H7 (cell line): ENCODE measurements at places on chromosomes 3 and 15. TPM values are rescaled to one million over a fixed set of nuclear protein-coding genes. Genes with fewer than 3 reads are reported as not detected.
A peak's percentile ranks its signal among the peaks of the same experiment; 100 is the strongest.

GRCh38 chr15:28125673-28126651 lies 26.8 kb upstream of the OCA2 start:
- DNase-seq, result peak; percentile 74

DNA sequence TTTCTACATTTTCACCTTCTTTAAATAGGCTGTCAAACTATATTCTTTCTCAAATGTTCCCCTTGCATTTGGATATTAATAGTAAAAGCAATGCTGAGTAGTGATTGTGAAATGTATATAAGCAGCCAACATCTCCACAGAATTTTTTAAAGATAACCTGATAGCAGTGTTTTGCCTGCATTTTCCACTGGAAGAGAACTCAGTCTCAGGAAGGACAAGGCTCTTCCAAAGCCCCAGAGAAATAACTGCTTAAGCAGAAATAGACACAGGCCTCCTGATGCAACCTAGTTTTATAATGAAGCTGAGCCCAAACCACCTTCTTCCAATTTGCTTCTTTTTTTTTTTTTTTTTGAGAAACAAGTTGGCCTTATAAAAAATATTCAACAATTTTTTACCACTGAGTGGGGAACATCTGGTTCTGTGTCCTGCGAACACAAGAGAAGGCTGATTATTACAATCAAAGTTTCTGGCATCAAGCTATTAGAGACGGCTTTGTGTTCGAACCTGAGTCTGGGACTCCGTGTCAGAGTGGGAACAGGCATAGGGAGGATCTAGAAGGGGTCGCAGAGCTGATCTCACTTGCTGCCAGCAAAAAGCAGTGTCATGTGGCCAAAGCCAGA lies 332.5 kb upstream of the TBL1XR1 start:
- DNase-seq, result no peak

DNA sequence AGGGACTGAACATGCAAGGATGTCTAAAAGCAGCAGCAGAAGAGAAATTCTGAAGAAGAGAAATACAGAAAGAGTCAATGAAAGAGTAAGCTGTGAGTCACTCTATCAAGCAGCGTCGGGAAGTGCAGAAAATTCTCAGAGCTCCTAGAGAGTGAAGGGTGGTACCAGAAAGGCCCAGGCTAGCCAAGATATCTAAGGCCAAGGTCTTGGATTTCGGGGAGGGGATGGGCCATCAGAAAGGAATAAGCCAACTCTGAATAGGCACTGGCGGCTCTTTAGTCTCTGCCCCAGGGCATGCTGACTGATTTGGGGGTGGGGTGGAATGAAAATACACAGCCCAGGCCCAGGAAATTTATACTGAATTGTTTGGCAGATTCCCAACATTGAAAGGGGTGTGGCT lies 70.8 kb downstream of the GPR156 start:
- no peak for DNase-seq

DNA sequence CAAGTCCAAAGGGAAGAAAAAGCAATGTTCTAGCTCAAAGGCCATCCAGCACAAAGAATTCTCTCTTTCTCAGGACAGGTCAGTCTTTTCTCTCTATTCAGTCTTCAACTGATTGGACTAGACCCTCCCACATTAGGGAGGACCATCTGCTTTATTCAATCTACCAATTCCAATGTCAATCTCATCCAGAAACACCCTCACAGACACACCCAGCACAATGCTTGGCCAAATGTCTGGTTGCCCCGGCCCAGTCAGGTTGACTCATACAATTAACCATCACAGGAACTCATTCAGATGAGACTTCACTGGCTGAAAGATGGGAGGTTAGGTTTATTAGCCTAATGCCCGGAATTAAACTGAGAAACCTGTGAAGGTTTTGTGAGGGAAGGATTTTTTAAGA lies 32.4 kb downstream of the ACAN start:
- no peak for DNase-seq

GRCh38 chr3:11144996-11145395 lies 9.3 kb upstream of the HRH1 start:
- DNase-seq, result no peak

- DNase-seq, result no peak
These were observed 85.2 kb upstream of the NR2F2 start for GRCh38 chr15:96245252-96245651.

DNA sequence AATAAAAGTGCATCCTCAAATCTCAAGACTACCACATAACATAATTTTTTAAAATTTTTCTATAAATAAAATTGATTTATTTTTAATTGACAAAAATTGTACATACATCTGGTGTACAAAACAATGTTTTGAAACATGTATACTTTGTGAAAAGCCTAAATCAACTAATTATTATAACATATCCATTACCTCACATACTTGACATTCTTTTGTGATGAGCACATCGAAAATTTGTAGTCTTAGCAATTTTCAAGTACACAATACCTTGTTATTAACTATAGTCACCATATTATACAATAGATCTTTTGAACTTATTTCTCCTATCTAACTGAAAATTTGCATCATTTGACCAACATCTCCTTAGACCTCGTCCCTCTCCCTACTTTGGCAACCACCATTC lies 7.9 kb upstream of the WNT5A start:
- no peak for DNase-seq

DNA sequence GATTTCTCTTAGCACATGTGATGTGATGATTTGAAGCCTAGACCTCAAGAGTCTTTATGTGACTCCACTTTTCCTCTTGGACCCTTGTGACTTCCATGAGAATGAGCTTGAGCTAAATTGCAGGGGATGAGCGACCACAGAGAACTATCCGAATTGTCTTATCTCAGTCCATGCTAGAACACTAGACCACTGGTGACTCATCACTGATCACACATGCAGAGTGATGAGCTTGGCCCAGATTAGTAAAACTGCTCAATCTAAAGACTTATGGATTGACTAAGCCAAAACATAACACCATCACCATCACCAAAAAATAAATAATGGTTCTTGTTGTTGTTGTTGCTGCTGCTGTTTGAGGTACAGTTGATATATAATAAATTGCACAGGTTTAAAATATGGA lies 114.1 kb upstream of the CFAP20DC start:
- DNase-seq, result no peak

DNA sequence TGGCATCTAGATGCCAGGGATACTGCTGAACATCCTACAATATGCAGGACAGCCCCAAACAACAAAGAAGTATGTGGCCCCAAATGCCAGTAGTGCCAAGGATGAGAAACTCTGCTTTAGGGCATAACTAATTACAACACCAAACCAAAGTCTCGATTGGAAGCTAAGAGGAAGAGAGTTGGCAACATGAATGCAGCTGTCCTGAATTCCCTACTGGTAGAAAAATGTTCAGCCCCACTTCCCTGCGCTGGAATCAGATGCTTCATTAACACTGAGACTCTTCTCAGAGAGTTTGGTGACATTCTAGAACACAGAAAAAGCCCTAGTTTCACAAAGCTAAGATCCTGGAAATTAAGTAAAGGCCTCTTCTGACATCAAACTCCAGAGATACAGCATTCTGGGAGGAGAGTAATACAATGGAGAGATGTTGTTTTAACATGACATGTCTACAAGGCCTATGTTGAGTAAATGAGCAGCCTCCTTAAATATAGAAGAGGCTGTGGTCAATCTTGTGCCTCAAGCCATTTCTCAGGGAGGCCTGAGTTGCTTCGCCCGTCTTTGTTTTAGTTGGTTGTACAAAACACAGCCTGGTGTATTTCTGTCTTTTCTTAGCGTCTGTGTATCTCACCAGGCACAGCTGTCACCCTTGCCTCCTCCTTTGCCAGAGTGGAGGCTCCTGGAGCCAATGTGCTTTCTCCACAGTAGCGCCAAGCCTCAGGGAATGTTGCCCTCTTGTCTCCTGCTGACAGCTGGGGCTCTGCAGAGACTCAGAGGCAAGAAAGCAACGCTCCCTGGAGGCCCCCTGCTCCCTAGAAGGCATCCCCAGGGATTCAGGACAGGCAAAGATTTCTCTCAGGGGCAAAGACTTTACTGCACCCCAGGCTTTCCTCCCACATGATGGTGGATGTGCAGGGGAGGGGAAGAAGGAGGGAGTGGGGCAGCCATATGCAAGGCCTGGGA lies 25.1 kb upstream of the CTNNB1 start:
- no peak for DNase-seq

- DNase-seq, result no peak
These were observed 19.1 kb downstream of the FAM174B start for GRCh38 chr15:92636401-92636907.

DNA sequence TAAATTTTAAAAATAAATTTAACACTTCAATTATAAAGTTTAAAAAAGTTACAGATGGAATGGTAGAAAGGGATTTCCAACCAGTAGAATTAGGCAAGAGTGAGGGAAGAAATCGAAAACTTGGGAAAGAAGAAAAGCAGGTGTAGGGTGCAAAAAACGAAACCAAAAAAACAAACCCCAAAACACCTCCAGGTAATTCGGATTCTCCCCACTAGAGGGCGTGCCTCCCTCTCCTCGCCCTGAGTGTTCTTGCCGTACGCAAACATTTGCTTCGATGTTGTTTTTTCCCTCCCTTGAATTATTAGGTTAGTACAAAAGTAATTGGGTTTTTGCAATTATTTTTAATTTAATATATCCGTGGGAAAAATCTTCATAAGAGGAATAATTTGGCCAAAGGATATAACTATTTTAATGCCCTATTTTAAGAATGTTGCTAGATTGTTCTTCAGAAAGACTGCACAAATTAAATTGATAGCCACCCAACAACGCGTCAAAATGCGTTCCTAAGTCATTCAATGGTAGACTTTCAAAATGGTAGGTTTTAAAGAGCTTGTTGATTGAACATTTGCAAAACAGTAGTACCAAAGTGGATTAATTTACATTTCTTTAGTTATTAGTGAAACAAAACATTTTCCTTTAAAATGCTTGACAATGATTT lies 63.7 kb downstream of the SLC30A4 start:
- peak; percentile 65 for DNase-seq

GRCh38 chr3:161560008-161560637 lies 63.5 kb downstream of the OTOL1 start:
- peak; percentile 14 for DNase-seq

DNA sequence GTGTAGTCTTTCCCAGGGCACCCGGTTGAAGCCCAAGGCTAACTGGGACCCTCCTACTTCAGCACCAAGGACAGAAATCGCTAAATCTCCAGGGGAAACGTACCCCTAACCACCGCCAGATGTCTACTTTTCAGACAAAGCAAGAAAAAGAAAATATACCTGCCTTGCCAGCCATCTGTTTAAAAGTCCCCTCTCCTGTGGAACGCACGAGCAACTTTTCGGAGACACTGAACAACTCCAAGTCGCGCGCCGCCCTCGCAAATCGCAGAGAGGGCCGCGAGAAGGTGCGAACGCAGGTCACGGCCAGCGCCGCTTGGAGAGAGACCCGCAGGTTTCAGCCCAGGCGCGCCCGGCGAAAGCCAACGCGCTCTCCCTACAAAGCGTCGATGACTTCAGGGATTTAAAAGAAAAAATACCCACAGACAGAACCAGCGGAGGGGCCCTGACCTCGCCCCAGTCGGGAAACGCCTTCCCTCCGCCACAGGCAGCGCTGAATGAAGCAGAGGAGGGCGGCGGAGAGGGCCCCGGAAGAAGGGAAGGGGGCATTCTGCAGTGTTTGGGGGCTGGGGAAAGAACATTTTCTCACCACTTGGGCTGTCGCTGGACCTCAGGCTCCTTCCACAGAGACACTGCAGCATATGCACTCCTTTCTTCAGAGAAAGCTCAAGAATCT lies 213.1 kb downstream of the FGF12 start:
- peak; percentile 83 for DNase-seq

DNA sequence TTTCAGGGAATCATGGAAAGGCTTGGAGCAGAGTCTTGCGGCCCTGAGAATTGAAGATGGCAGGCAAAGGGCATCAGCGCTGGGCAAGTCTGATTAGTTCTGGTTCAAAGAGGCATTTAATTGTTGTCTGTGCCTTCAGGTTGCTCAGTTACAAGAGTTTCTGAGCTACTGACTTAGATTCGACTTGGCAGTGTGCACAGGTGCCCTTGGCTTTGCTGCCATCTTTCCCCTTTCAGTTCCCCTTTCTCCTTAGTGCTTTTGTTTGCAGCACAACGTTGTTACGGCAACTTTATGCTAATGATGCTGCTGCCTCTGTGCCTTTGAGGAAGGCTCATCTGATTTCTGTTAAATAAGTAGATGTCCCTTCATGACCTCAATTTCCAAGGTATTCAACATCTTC lies 12.5 kb downstream of the P2RY14 start:
- DNase-seq, result no peak

DNA sequence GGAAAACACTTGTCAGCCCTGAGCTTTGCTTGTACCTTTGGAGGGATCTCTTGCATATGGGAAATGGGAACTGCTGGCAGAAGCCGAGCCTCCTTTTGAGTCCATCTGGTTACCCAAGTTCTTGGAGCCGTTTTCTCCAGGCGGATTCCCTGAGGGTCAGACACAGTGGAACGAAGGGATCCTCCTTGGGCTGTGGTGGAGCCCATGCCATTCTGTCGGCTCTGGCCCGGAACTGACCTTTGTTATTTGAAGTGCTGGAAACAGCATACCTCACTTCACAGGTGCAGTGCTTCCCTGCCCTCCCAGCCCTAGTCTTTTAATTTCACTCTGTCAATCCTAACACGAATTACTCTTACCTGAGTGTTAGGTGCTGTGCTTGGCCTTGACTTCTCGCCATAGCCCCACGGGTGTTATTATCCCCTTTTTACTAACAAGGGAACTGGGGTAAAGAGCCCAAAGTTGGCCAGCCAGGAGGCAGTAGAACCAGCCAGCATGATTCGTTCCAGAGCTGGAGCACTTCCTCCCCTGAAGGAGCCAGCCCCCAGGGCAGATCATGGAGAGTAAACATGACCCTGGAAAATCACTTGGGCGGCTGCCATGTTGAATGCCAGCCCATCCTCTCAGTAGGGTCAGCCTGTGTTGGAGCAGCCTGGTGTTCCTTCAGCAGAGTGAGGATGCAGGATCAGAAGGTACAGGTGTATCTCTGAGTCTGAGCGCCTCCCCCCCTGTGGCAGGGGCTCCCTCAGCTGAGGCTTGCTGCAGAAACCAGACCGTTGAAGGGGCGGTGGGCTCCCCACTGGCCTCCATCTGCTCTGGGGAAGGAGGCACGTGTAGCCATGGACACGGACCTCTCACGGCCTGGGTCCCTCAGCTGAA lies 143.2 kb downstream of the DNAJB8 start:
- DNase-seq, result no peak

- DNase-seq, result no peak
These were observed 202.1 kb downstream of the TP63 start for GRCh38 chr3:189833266-189833665.

DNA sequence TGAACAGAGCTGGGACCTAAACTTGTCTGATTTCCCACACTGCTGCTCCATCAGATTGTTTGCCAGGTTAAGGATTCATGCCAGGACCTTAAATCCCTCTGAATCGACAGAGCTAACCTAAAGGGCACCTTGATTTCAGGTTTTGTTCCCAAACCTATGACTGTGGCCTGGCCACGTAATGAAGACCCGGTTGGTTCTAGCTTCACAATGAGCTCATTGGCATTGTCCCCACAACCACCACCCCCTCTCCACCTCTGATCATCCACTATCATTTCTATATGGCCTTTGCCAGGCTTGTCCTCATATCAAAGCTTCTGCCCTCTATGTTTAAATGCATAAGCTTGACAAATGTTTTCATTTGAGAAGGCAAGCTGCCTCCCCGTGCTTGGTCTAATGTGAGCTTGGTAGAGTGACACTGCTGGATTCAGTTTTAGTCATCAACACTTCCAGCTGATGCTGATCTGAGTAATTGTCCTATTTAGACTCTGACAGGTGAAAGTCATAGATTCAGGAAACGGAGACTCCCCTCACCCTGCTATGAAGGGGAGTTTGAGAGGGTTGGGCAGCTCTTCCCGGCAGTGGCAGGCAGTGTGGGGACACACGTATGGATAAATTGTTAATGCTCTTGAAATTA lies 407.1 kb upstream of the CFAP20DC start:
- no peak for DNase-seq

Gene MME
- 2.8 and 4.8 TPM in 2 replicates for total RNA-seq

Gene CASR
- total RNA-seq, result 0.10 and 0.15 TPM in 2 replicates

Gene SLC51B
- total RNA-seq, result not detected in 2 replicates

Gene COL6A5
- not detected in 2 replicates for total RNA-seq

Gene HIGD1A
- total RNA-seq, result 111 and 149 TPM in 2 replicates

Gene GPR156
- total RNA-seq, result 0.55 and 1.2 TPM in 2 replicates

Gene GPR171
- not detected in 2 replicates for total RNA-seq
